Fibroblast of the conjunctiva (primary cell): ENCODE measurements at places on chromosomes 7 and 10.

GRCh38 chr7:131234719-131235488, 92.8 kb upstream of the MKLN1 start:
- DNase-seq = no peak

- no peak for DNase-seq
Observed at GRCh38 chr7:98621573-98622482, 4.7 kb downstream of the NPTX2 start.

- DNase-seq = no peak
Observed at GRCh38 chr7:138008588-138009349, 6.9 kb upstream of the CREB3L2 start.

GRCh38 chr10:122176232-122177213, 94.6 kb upstream of the BTBD16 start:
- no peak for DNase-seq

- peak; percentile 49 for DNase-seq
Observed at GRCh38 chr7:42107484-42108240, 129.3 kb downstream of the GLI3 start.

GRCh38 chr10:80649183-80649582, 111.5 kb downstream of the SH2D4B start:
- DNase-seq = no peak

- no peak for DNase-seq
Observed at GRCh38 chr7:143376396-143376795, 4.7 kb upstream of the ZYX start.

GRCh38 chr10:44824607-44825006, 86.5 kb upstream of the TMEM72 start:
- DNase-seq = no peak

DNA sequence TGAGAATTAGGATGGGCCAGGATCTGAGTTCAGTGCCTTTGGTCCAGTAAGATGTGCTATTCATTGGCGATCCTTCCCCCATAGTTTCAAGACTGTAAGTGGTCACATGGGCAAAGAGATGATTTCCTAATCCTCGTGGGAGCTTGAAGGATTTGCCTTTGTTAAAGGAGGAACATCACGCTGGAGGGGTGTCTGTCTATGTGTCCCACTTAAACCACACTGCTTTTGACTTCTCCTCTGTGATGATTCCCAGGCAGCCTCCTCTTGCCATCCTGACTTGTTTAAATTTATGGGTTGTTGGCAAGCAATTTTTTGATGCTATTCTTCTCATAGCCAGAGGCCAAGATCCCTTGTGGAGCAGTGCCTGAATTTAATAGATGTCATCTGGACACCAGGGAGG, 154.0 kb downstream of the TCF7L2 start:
- peak; percentile 40 for DNase-seq

- DNase-seq = no peak
Observed at GRCh38 chr10:75211007-75211691, 553 bp downstream of the VDAC2 start.

DNA sequence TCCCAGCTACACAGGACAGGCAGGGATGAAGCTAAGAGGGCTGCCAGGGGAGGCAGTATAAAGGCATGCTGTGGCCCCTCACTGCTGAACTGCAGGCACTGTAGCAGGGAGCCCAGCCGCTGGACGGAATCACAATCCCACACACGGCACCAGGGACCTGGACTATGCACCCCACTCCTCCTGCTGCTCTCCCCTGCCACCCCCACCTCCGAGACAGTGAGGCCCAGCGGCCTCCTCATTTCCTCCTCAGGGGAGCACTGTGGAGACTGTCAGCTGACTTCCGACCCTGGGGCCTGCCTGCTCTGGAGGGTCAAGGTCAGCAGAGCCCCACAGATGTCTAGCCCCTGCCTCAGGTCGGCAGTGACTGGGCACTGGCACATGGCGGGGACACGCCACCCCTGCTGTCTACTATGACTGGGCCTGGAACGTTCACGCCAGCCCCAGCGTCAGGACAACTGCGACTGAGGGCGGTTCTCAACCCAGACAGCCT, 92.7 kb downstream of the FAM53B start:
- DNase-seq = no peak

DNA sequence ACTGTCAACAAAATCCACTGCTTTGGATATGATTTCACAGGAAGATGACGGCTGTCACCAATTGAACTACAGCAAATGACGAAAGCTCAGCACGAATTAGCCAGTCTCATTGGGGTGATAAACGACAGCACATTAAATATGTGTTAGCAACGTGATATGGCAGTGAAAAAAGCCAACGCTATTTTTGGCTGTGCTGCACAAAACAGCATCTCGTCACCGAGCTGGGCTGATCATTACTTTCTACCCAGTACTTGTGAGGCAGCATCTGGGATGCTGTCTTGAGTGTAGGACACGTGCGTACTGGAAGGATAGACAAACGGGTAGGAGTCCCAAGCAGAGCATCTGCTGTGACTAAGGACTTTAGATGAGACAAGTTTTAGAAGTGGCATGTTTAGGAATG, 138.3 kb downstream of the EXOC4 start:
- DNase-seq = no peak

GRCh38 chr10:103127241-103127640, 65.8 kb downstream of the NT5C2 start:
- DNase-seq = no peak

DNA sequence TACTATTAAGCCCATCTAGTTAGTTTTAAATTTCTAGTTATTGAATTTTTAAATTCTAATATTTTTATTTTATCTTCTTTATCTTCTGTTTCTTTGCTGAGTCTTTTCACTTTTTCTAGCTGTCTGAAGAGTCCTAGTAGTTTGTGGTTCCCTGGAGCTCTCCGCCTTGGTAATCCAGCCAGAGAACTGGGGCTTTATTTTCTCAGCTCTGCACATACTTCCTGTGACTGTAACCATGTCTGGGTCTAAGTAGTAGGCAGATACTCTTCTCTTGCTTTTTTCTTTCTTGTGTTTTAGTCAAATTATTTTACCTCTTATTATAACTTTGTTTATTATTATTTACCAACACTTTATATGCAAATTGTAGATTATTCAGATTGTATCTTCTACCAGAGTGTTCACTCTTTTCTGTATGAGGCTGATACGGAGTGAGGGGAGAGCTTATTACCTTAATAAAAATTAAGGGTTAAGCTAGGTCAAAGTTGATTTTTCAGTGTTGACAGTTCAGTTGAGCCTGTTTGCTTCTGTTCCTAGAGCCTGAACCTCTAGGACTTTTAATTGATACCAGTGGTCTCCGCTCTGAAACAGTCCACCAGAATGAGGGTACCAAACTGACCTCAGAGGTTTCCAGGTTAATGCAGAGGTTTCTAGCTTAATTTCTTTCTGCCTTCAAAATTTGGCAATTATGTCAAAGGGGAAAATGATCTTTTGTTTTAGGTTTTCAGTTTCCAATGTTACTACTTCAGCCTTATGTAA, 155.4 kb downstream of the ADK start:
- DNase-seq = no peak

GRCh38 chr10:22228167-22228938, 10.5 kb upstream of the EBLN1 start:
- DNase-seq = no peak

DNA sequence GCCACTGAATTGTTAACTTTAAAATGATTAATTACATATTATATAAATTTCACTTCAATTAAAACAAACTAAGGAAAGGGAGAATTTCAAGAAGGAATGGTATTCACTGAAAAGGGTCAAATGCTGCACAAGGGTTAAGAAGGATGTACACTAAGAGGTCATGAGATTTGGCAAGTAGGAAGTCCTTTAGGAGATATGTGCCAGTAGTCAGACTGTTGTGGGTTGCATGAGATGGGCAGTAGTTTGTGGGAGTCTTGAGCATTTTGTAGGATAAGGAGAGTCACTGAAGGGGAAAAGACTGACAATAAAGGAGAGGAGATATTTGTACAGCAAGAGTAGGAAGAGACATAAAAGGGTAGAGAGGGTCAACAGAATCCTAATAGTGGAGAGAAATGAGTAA, 12.4 kb upstream of the PTPN12 start:
- no peak for DNase-seq

DNA sequence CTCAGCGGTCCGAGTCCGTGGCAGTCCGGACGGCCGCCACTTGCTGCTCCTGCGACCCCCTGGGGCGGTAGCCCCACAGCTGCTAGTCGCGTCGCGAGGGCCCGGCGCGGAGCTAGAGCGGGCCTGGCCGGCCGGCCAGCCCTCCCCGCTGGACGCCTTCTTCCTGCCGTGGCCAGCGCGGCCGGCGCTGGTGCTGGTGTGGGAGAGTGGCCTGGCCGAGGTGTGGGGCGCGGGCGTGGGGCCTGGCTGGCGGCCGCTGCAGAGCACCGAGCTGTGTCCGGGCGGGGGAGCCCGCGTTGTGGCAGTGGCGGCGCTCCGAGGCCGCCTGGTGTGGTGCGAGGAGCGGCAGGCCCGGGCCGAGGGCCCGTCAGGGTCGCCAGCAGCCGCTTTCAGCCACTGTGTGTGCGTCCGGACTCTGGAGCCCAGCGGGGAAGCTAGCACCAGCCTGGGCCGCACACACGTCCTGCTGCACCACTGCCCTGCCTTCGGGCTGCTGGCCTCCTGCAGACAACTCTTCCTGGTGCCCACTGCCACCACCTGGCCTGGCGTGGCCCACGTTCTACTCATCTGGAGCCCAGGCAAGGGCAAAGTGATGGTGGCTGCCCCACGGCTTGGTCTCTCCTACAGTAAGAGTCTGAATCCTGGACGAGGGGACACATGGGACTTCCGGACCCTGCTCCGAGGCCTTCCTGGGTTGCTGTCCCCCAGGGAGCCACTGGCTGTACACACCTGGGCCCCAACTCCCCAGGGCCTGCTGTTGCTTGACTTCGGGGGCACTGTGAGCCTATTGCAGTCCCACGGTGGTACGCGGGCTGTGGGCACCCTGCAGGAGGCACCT, 631 bp downstream of the HPS6 start:
- no peak for DNase-seq

DNA sequence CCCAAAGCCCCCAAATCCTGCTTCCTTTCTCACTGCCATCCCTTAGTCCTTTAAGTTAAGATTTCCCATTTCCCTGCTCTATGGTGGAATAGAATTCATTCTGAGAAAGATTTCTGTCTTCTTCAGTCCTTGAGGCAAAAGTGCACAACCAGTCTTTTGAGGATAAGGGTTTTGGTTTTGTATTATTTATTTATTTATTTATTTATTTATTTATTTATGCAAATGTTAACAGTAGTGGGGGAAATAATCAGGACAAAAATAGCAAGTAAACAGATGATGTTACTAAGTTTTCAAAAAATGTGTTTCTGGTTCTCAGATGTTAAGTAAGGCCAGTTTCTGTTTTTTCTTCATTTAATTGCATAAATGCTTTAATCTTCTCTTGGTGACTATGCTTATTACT, 84.2 kb downstream of the GLCCI1 start:
- no peak for DNase-seq

- DNase-seq = no peak
Observed at GRCh38 chr7:12481722-12482121, 78.1 kb upstream of the VWDE start.

DNA sequence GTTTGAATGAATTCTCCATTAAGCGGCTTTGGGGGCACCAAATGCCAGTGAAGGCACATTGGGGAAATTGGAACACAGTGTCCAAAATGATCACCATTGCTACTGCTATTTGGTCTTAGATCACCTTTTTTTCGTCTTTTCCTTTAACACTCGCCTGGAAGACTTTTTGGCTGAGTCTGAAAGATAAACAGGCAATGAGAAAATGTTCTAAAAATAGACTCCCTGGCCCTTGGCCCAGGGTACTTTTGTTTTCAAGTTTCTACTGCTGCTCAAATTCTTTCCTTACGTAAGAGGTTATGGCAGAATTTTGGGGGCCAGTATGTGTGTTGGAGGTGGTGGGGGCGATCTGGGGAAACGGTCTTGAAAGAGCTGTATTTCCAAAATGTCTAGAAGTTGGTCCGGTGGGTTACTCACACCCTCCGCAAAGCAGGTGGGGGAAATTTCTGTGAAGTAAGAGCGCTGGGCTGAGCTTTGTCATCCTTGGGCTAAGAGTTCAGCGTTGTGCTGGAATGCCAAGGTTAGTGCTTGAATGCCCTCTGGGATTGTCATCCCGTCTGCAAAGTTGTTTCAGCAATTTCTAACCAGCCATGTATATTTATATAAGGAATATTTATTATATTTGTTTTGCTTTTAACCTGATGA, 1.3 kb upstream of the ITPRIP start:
- no peak for DNase-seq

GRCh38 chr10:48797830-48798229, 113.2 kb downstream of the WDFY4 start:
- no peak for DNase-seq

DNA sequence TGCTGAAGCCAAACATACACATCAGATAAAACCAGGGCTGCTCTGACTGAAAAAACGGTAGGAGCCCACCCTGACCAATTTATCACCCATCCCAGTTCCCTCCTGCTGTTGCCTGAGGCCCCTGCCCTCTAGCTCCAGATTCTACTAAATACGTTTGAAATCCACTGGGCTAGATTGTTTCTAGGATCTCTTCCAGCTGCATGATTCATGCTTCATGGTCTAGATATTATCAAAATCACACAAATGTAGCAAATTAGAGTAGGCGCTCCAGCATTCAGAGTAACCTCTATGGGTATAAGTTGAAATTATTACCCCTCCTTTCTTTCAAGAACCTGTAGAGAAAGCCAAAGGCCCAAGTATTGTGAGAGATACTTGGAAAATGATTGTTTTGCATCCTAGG, 151.2 kb upstream of the FAM13C start:
- no peak for DNase-seq

- DNase-seq = peak; percentile 31
Observed at GRCh38 chr7:145313551-145313950, 477.7 kb upstream of the TPK1 start.

DNA sequence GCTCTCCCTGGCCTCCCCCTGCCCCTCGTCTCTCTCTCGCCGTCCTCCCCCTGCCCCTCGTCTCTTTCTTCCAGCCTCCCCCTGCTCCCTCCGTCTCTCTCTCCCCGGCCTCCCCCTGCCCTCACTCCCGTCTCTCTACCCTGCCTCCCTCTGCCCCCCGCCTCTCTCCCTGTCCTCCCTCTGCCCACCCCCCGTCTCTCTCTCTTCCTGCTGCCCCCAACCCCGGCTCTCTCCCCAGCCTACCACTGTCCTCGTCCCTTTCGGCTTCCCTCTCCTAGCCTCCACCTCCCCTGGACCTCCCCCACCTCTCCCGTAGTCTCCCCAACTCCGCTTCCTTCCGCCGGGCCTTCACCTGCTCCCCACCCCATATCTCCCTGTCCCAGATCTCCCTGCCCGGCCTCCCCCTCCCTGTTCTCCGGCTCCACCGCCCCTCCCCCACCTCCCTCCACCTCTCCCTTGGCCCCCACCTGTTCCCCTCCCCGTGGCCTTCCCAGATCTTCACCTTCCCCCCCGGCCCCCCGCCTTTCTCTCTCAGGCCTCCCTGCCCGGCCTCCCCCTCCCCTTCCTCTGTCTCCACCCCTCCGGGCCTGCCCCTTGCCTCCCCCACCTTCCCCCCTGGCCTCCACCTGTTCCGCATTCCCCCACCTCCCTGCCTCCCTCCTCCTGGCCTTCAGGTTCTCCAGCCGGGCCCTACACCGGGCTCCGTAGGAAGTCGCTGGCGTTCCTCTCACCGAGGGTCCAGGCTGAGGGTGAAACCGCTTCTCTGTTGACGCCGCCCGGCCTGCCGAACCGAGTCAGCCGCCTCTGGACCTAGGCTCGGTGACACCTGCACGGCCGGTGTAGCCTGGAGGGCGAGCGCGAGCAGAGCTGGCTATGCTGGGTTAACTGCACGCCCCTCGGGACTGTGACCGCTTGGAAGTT, 1.2 kb downstream of the GET4 start:
- no peak for DNase-seq

GRCh38 chr7:80309971-80310549, 175.4 kb downstream of the GNAI1 start:
- DNase-seq = no peak
